ENCODE measurements at places on chromosomes 13 and 19.

- no peak for DNase-seq
Measured at GRCh38 chr13:95204231-95204765, 97.0 kb downstream of the ABCC4 start.

- DNase-seq: no peak
Measured at GRCh38 chr19:14654786-14655560, 19.7 kb downstream of the ADGRE3 start.

DNA sequence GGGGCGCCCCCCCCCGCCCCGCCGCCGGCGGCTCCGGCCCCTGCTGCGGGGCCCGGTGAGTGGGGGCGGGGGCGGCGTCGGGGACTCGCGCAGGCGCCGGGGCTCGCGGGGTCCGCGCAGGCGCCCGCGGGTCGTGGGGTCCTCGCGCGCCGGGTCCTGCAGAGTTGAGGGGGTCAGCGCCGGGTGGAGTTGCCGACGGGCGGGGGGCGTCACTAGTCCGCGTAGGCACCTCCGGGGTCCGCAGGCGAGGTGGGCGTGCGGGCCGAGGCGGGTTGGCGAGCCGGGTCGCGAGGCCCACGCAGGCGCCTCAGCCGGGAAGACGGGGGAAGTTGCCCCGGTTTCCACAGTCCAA is 365 bp downstream of the PPP6R1 start:
- no peak for DNase-seq

GRCh38 chr13:75790198-75790970 is 154.3 kb downstream of the LMO7 start:
- no peak for DNase-seq

- no peak for DNase-seq
Measured at GRCh38 chr13:72541674-72542073, 185.8 kb downstream of the MZT1 start.

DNA sequence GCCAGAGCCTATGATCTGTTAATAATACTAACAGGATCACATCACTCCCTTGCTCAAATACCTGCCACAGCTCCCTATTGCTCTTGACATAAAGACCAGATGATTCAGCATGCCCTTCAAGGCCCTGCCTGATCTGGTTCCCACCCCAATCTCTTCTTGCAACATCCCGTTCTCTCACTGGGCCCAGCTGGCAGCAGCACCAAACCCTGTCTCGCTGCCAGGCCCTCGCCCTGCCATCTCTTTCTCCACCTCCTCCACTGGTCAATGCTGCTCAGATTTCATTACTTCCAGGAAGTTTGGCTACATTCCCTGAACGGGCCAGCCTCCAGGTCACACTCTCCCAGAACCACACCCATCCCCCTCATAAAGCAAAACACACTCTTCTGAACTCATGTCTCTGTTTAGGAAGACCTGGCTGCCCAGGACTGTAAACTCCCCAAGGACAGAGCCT is 8.6 kb upstream of the BCAT2 start:
- DNase-seq: peak; percentile 96
